ENCODE measurements at places on chromosomes 7 and 10.

DNA sequence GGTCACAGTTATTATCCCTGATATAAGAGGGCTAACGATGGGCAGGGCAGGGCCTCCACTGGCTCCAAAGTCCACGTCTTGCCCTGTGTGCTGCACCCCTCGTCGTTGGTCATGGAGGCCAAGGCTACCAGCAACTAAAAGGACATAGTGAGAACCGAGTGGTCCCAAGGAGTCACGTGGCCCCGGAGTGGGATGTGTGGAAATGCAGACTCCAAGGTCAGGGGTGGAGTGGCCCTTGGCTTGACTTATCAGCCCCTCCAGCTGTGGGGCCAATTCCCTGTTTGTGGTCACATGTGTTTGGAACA lies 30.7 kb downstream of the BTBD16 start:
- DNase-seq = no peak

GRCh38 chr7:157795199-157795598 lies 458.4 kb downstream of the DNAJB6 start:
- DNase-seq = no peak

GRCh38 chr10:124541076-124541903 lies 79.7 kb downstream of the LHPP start:
- no peak for DNase-seq

DNA sequence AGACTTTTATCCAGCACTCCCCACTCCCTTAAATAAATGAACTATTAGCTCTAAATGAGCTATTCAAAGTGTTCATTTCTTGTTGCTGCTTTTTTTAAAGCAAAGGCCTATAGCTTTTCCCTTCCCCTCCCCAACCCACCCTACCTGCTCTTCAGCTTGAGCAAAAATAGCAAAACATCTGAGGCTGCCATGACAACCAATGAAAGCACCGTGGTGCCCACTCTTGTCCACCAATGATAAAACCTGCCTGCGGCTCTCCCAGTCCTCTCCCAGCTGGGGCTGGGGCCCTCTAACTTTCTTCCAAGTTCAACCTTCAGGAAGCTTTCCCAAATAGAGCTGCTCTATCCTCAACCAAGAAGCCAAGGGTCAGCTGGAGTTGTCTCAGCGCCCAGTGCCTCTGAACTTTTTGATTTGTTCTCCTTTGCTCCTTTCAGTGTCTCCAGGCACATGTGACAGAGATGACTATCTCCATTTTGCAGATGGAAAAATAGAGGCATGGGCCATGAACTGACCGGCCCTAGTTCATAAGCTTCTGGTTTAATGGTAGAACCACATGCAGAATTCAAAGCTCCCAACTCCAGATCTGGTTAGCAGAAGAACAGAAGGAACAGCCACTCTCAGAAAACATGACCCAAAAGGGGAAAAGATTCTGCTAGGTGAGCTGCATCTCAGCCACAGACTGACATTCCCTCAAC lies 47.7 kb downstream of the PIK3AP1 start:
- DNase-seq = no peak

- DNase-seq = peak; percentile 22
Measured at GRCh38 chr10:112307358-112308124, 24.3 kb downstream of the TECTB start.

DNA sequence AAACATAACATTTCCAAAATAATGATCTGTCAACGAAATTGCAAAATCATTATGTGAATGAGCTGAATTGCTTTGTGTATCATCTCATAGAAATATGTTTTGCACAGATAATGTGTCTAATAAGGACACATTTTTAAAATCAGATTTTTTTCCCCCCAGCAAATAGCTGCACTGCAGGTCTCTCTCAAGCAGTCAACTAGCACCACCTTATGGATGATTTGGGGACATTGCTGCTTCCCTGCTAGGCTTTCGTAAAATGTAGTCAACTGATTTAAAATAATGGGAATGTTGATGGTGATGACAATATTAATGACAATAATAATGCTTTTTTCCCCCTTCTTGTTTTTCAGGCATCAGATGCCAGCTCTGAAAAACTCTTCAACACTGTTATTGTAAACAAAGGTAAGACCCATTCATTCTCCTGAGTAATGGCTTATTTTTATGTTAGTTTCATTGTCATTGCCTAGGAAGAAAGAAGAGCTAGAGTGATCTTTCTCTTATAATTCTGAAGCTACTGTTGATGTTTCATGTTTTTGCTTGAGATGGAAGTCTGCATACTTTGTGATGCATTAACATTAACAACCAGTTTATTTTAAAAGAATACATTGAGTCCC lies 433.6 kb upstream of the GALNT17 start:
- DNase-seq = peak; percentile 20

GRCh38 chr7:69782917-69783684 lies 184.8 kb downstream of the AUTS2 start:
- DNase-seq = no peak

- no peak for DNase-seq
Measured at GRCh38 chr10:84706875-84707274, 378.5 kb downstream of the CCSER2 start.

DNA sequence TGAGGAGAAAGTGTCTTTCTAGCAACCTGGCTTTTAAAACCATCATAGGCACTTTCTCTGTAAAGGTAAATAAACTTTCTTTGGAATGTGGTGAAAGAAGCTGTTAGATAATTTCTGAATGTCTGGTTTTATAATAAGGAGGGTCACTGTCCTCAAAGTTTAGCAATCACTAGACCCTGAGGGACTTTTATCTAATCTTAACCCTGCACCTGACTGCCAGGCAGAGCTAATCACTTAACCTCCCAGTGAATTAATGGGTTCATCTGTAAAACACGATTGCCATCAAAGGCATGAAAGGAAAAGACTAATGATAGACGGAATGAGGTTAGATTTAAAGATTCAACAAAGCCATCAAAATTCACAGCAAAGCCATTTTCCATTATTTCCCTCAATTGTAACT lies 553.8 kb downstream of the GRM8 start:
- DNase-seq = no peak

- no peak for DNase-seq
Measured at GRCh38 chr7:28666154-28666553, 253.8 kb downstream of the CREB5 start.

- no peak for DNase-seq
Measured at GRCh38 chr7:102008535-102009262, 191.3 kb downstream of the CUX1 start.

- no peak for DNase-seq
Measured at GRCh38 chr7:74535951-74536356, 82.2 kb downstream of the GTF2IRD1 start.

DNA sequence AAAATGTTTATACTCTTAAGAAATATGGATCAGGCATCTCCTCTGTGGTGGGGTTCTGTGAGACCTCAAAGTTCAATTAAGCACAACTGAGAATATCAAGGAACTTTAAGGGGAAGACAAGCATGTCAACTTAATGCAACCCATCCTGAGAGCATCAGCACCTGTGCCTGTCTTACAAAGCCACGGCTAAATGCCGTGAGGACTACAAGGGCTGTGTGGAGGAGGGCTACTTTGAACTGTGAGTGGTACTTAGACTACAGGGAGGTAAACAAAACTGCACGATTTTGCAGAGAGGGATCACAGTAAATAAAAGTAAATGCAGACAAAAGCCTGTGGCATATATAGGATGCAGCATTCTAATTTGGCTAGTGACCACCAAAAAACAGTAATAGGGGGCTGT lies 139.1 kb downstream of the ATE1 start:
- no peak for DNase-seq

DNA sequence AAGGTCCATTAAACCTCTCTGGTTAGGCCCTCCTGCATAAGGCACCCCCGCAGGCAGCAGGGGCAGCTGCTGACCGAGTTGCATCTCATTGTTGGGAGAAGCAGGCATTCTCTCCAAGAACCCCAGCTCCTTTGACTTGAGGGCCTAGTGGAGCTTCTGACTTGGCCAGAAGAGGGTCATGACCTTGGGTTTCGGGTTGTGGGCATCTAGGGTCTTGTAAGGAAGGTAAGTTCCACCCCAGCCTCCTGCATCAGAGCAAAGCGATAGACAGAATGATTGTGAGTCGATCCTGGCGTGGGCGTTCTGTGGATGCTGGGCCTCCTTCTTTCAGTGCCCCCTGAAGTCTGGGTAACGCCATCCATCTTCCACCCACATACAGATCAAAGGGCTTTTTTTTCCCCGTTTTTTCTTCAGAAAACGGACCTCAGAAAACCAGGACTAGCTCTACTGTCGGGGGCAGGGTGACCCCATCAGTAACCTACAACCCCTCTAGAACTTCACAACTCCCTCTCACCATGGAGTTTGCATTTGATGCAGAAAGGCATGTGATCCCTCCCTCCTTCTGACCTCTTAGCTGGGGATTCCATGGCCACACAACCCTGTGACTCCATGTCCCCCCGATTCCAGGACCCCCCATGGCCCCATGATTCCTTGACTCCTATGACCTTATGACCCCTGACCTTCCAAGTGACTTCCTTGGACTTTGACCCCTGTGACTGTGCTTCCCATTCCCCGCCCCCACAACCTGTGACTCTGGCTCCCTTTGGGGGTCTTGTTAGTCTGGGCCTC lies 3.0 kb downstream of the SEMA4G start:
- no peak for DNase-seq

DNA sequence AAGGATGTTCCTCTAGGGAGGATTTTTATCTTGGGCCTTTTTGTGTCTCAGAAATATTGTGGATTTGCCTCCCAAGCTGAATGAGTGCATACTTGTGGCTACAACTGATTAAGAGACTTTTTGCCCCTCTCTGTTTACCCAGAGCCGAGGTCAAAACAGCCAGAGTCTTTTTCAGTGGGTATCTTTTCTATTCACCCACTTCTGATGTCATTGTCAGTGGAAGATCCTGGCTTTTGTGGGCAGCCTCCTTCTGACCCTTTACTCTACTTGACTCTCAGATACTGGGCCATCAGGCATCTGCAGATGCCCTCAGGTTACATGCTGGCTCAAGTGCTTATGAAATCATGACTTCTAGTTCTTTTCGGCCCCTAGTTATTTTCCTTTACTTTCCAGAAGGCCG lies 19.6 kb upstream of the PIP4K2A start:
- DNase-seq = no peak

- DNase-seq = no peak
Measured at GRCh38 chr10:127079392-127079791, 117.0 kb downstream of the INSYN2A start.

DNA sequence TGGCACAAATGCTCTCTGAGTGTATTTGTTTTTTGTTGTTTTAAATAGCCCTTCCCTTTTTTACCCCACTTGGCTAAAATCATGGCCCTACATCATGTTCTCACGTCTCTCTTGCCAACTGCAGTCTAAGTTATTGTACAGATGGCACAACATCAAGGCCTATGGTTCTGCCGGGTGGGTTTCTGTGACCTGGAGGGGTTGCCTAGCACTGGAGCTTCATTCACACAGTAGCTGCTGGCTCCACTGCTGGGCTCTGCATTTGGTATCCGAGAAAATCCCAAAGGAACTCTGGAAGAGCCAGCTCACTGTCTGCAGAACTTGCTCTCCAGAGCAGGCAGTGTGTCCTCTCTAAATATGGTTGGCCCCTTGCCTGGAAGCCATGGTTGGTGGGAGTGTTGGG lies 120.6 kb downstream of the LRRC4 start:
- no peak for DNase-seq

DNA sequence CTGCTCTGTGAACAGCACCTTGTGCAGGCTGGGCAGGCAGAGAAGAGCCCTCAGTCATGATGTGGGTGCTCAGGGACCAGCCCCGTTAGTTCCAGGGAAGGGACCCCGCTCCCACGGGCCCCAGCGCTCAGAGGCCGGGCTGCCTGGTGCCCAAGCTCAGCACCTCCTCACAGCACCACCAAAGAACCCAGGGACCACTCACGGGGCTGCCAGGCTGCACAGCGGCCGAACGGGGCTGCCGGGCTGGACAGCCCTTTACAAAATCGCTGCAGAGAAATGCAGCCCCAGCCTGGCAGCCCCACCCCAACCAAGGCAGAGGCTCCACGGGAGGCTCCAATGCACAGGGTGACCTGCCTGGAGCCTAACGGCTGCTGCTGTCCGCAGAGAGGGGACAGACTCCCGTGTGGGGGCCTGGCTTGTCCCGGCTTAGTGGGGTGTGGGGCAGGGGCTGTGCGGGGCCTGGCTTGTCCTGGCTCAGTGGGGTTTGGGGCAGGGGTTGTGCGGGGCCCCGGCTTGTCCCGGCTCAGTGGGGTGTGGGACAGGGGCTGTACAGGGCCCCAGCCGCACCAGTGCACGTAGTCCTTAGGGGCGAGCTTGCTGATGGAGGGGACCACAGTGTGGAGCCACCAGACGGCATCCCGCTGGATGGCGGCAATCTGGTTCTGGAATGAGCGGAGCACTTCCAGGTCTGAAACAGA lies 9.2 kb downstream of the INTS1 start:
- DNase-seq = no peak

- peak; percentile 59 for DNase-seq
Measured at GRCh38 chr7:155815332-155816191, 3.3 kb upstream of the SHH start.

DNA sequence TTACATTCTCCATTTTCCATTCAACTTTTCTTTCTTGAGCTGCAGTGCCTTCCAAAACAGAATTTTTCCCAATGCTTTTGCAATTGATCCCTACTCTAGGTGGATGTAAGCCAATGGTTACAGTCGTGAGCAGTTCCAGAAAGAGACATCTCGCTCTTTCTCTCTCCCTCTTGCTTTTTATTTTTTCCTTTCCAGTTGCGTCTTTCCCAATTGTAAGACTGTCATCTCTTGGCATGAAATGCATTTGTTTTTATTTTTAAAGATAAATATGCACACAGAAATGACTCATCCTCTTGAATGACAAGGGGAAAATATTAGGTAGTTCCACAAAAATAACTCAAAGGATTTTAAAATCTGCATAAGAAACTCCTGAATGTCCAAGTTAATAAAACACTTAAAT lies 25.1 kb downstream of the GLI3 start:
- no peak for DNase-seq

- no peak for DNase-seq
Measured at GRCh38 chr10:3525832-3526449, 259.1 kb downstream of the KLF6 start.

DNA sequence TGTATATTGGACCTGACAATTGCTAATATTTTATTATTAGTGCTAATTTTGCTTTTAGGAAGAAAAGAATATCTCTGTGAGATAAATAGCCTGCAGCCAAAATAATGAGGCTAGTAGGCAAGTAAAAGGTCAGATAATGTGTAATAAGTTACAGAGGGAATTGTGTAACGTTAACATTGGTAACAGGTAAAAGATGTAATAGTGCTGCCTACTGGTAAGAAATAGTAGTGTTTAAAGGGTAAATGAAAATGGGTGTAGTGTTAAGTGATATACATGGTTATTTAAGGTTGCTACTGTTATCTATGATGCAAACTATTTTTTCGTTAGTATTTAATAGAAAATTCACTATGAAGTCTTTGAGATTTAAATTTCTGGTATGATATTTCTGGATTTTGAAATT lies 9.2 kb upstream of the FOXP2 start:
- DNase-seq = no peak

GRCh38 chr10:133253361-133253955 lies 15.8 kb downstream of the VENTX start:
- no peak for DNase-seq
